ENCODE measurements at places on chromosomes 2 and 18.

GRCh38 chr2:31402388-31402787 lies 12.2 kb downstream of the XDH start:
- no peak for DNase-seq

- peak; percentile 85 for DNase-seq
These were observed at the start of gene MARCHF7 for GRCh38 chr2:159712143-159712928. Gene MARCHF7 (plus strand): TSS chr2:159712506. CDS start chr2:159729023, 16,517 bp downstream.

DNA sequence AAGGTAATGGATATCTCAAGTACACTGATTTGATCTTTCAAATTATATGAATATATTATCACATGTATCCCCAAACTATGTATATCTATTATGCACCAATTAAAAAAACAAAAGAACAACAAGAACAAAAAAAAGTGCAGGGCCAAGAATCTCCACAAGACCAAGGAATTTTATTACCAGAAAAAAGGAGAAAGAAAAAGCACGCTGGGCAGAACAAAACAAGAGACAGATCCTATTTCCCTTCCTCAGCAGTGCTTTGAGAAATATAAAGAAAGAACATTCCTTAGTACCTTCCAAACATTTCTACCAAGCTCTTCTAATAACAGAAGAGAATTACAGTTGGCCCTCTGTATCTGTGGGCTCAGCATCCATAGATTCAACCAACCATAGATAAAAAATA lies 144.7 kb upstream of the CREB1 start:
- no peak for DNase-seq

DNA sequence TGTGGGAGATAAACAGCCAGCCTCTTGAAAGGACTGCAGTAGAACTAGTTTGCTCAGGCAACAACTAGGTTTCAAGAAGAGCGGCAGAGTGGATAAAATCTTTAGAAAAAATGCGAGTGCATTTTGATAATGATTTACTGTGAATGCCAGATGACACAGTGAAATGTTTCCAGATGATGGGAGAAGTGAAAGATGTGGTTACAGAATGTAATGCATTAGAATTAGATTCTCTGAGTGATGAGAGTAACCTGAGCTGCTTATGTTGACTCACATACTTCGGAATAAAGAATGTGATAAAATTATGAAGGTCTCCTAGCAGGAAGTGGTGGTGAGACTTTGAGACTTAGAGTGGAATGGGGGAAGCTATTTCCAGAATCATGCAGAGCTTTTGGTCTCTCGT lies 184.3 kb downstream of the GULP1 start:
- DNase-seq: peak; percentile 11

DNA sequence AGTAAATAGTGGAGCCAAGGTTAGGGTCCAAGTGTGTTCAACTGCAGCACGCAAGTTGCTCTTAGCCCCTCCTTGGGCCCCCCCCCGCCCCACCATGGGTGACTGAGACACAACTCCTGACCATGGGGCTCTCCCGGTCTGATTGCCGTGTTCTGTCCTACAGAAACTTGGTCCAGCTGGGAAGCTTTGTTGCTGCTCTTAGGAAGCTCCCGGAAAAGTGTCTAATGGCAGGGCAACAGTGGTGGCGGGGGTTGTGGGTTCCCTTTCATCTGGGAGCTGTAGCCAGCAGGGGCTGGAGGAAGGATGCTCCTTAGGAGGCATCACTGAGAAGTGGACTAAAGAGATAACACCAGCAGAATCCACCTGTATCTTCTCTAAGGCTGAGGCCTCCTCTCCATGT lies 111.1 kb downstream of the CYP26B1 start:
- DNase-seq: no peak

DNA sequence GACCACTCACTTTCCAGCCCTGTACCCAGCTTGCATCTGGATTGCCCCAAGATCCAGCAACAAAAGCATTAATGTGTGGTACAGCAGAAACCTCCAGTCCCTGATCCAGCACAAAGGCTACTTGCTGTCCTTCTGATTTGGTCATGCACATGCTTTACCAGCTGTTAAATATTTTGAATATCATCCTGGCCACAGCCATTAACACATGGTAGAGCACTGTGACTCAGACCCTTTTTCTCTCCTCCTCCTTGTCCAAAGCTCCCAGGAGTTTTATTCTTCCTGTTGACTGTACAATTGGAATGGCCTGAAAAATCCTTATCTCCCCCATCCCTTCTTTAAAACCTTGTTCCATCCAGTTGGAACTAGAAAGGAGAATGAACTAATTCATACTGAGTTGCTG lies 419.7 kb upstream of the TNP1 start:
- no peak for DNase-seq

GRCh38 chr2:159879051-159879604 lies 81.1 kb upstream of the CD302 start:
- no peak for DNase-seq
